ENCODE measurements at places on chromosomes 2 and 18. TPM values are rescaled to one million over a fixed set of nuclear protein-coding genes. Genes with fewer than 3 reads are reported as not detected.

The PDCL3 gene
- 15.7 TPM for total RNA-seq

The NOSTRIN gene
- total RNA-seq, result 9.4 TPM

The ZNF521 gene
- 35.3 TPM for total RNA-seq

The ZNF804A gene
- total RNA-seq, result 0.30 TPM

The CERKL gene
- not detected for total RNA-seq

The MTIF2 gene
- total RNA-seq, result 16.8 TPM

The LCLAT1 gene
- total RNA-seq, result 14.5 TPM

The LTBP1 gene
- 111 TPM for total RNA-seq

The SLC38A11 gene
- 0.69 TPM for total RNA-seq

The SLC5A7 gene
- total RNA-seq, result 0.10 TPM

DNA sequence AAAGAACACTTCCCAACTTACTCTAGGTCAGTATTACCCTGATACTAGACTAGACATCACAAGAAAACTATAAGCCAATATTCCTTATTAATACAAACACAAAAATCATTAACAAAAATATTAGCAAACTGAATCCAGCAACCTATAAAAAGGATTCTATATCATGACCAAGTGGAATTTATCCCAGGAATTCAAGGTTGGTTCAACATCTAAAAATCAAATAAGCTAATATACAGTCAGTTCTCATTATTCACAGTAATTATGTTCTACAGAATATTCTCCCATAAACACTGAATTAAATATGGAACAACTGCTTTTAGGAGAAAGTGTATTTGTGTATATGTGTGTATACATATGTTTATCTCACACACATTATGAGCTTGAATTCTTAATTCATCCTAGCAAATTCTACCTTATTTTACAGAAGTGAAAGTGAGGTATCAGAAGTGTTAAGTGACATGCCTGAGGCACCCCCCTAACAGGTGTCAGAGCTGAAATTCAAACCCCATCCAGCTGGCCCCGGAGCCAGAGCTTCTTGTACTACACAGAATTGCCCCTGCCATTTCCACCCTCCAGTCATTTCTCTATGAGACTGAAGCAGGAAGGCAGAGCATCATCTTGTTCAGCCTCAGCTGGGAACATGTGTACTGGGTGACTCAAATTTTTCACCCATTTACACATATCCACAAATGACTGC, 77.8 kb downstream of the MALT1 start:
- no peak for DNase-seq

DNA sequence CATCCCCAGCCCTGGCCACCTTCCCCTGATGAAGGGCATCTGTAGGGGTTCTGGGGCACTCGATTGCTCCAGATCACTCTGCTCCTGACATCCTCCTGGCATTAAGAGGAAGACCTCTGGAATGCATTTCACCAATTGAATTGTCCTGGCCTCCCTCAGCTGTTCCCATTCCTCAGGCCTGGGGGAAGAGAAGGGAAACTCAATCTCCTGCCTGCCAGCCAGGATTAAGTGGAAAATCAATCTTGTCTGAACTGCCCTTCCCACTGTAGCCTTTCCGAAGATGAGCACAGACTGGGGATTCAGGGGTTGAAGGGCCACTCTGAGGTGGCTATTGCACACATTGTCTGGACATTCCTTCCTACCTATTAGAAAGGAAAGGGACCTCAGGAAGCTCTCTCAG, 99.8 kb downstream of the ALK start:
- DNase-seq, result no peak

DNA sequence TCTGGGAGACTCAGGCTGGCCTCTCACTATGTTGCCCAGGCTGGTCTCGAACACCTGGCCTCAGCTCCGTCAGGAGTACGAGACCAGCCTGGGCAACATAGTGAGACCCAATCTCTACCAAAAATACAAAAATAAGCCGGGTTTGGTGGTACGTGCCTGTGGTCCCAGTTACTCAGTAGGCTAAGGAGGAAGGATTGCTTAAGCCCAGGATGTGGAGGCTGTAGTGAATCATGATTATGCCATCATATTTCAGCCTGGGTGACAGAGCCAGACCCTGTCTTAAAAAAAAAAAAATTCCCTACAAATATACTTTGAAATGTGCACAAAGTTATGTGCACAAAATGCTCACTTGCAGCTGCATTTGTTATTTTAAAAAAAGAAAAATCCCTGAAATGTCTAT, 26.3 kb upstream of the AGAP1 start:
- DNase-seq, result no peak

- DNase-seq, result no peak
These were observed 172.1 kb downstream of the ANKRD44 start for GRCh38 chr2:197138506-197138905.

DNA sequence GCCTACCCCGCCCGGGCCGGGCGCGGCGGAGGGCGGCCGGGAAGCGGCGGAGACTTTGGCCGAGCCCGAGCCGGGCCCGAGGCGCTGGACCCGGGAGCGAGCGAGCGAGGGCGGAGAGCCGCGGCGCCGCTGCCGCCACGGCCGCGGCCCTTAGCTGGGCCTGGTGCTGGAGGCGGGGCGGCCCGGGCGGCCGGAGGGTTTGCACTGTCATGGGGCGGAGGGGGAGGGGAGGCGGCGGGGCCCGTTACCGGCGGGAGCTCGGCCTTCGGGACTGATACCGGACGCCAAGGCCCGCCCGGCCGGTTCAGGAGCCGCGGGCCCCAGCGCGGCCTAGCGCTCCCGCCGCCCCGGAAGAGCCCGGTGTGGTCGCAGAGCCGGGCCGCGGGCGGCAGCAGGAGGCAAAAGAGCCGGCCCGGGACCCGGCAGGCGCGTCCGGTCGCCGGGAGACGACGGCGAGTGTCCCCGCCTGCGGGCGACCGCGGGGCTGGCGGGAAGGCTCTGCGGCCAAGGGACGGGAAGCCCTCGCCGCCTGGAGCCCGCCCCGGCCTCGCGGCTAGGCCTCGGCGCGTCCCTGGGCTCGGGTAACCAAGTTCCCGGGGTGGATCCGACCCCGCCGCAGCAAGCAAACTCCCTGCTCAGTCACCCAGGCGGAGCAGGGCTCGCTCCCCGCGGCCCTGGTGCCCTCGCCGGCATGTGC, 697 bp downstream of the KCMF1 start:
- DNase-seq, result no peak

GRCh38 chr2:71849607-71850305, 297.9 kb downstream of the CYP26B1 start:
- DNase-seq, result peak; percentile 24

DNA sequence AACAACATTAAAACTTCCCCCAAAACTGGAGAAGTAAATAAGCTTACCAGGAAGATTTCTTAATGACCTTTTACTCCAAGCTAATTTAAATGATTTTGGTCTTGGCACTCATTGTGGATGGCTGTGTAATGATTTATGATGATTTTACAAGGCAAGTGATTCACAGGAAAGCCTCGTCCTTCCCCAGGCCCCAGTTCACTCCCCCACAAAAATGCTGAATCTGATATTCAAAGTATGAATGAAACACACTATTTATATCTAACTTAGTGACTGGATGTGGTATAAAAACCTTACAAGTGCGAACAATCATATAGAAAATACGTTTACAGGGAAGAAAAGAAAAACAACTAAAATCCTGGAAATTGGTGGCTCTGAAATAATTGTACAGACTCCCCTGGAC, 49.8 kb downstream of the ZNF516 start:
- no peak for DNase-seq

- no peak for DNase-seq
These were observed 93.7 kb downstream of the TMEM17 start for GRCh38 chr2:62412347-62412742.

GRCh38 chr2:11754700-11755015, 8.2 kb downstream of the LPIN1 start:
- DNase-seq, result no peak

DNA sequence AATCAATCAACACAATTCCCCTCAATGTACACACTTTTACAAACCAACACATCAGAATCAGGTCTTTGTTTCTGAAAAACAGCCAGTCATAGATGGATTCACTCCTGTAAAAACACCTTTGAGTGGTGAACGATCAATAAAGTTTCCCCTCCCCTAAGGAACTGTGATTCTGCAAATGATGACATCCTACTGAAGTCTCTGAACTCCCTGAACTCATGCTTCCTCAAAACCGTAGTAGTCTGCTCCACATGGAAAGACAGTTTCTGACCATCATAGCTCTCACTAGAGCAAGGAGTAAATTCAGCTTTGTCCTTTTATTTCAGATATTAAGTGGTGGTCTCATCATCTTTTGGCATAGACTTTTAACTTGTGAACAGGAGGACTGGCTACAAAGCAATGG, 43.5 kb upstream of the ACTR3 start:
- no peak for DNase-seq

GRCh38 chr2:40511661-40512213, 59.8 kb upstream of the SLC8A1 start:
- DNase-seq, result peak; percentile 55

- DNase-seq, result peak; percentile 64
These were observed 980 bp upstream of the PDE6D start for GRCh38 chr2:231781798-231782726.

DNA sequence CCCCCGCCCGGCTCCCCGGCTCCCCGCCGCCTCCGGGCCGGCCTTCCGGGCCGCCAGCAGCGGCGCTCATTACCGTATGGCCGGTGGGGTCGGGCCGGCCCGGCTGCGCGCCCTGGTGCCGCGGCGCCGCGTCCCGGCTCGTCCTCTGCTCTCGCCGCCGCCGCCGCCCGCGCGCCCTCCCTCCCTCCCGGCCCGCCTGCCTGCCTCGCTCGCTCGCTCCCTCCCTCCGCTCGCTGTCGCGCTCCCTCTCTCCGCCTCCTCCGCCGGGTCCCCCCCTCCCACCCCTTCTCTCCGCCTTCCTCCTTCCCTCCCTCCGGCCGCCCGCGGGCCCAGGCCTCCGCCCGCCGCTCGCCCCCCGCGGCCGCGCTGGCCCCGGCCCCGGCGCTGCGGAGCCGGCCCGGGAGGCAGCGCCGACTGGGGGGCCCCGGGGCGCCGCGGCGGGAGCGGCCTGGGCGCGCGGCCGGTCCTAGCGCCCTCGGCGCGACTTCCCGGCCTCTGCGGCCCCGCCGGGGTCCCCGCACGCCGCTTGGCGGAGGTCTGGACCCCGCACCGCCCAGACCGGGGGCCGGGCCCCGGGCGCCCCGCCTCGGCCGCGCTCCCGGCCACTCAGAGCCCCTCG, at the start of gene DNMT3A:
TSS of gene DNMT3A (minus strand) at position 173 of the 619 bp plus-strand sequence. CDS start 27,941 bp downstream, outside the sequence.
- DNase-seq, result peak; percentile 61

GRCh38 chr2:70089220-70089982, 2.1 kb downstream of the PCBP1 start:
- no peak for DNase-seq

DNA sequence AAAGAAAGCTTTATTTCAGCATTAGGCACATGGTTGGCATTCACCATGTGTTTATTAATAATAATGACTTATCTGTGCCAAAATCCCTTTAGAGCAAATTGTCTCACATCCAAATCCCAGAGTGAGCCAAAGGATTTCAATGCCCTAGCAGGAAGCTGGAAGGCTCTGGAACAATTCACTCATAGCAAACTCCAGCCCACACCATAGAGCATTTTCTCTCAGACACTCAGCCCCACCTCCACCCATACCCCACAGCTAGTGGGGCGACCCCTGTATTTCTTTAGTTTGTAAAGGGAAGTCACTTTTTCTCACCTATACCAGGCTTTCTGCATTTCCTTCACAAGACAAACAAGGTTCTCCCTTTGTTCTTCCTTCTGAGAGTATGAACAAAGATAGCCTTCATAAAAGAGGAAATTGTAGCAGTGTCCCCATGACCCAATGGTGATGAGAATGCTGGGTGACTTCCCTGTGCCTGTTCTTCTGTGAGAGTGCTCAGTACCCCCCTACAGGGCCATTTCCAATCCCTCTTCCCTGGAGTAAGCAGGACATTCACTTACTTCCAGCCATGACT, 100.1 kb upstream of the APCDD1 start:
- DNase-seq, result peak; percentile 72

DNA sequence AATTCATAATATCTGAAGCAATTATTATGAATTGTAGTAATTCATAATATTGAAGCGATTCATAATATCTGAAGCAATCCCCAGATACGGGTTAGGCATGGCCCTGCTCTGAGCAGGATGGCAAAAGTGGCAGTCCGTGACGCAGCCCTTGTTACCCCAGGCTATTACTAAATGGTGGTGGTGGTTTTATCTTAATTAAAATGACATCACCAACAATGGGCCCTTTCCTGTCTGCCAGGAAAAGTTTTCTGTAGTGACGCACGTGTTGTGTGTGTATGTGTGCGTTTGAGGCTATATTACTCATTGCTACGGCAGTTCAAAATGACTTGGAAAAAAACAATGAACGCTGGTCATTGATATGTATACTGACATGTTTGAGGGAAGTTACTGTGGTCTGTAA, 10.6 kb upstream of the MOCOS start:
- DNase-seq, result no peak

DNA sequence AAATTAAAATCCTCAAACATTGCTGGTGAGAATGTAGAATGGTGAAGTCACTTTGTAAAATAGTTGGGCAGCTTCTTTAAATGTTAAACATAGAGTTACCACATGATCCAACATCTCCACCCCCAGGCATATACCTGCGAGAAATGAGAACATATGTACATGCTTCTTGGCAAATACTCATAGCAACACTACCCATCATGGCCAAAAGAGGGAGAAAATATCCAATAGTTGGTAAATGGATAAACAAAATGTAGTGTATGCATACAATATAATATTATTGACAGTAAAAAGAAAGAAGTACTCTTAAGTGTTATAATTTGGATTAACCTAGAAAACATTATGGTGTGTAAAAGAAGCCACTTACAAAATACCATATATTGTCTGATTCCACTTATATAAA, 185.9 kb downstream of the CDH7 start:
- no peak for DNase-seq

- no peak for DNase-seq
These were observed 50.6 kb downstream of the BMPR2 start for GRCh38 chr2:202426751-202427150.

- no peak for DNase-seq
These were observed 251.6 kb downstream of the BCL2 start for GRCh38 chr18:63067939-63068338.

All from skin of body (tissue), 3 donors.